ENCODE measurements at places on chromosomes 12 and 14. TPM values are rescaled to one million over a fixed set of nuclear protein-coding genes. Genes with fewer than 3 reads are reported as not detected.

DNA sequence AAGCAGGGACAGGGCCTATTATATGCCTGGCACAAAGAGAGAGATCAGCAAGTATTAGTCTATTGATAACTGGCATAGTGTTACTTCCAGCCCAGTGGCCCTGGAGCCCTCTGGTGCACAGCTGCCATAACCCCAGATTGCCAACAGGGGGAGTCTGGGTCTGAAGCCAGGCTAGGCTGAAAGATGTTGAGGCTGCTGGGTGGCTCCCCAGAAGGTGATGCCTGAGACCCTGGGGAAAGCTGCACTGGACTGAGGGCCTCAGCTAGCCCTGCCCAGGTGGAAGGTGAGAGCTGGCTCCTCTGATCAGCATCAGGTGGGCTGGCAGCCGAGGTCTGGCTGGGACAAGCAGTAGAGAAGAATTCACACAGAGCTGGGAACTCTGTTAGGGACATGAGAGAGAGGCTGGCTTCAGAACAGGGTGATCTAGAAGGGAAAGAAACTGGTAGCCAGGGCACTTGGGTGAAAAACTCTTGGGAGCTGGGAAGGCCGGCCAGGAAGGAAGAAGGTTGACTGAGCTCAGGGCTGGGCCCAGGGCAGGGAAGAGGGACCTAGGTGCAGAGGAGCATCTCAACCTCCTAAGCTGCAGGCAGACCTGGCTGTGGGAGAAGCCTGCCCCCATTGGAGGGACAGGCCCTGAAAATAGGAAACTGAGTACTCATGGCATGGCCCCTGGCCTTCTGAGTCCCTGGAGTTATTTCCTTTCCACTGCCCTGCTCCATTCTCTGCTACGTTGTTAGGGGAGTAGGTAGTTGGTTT lies 3.9 kb downstream of the GZMH start:
- DNase-seq: peak; percentile 52
- peak overlapping the region; percentile 1 for H3K4me3 ChIP-seq
- H3K27ac ChIP-seq: peak overlapping the region; percentile 89

DNA sequence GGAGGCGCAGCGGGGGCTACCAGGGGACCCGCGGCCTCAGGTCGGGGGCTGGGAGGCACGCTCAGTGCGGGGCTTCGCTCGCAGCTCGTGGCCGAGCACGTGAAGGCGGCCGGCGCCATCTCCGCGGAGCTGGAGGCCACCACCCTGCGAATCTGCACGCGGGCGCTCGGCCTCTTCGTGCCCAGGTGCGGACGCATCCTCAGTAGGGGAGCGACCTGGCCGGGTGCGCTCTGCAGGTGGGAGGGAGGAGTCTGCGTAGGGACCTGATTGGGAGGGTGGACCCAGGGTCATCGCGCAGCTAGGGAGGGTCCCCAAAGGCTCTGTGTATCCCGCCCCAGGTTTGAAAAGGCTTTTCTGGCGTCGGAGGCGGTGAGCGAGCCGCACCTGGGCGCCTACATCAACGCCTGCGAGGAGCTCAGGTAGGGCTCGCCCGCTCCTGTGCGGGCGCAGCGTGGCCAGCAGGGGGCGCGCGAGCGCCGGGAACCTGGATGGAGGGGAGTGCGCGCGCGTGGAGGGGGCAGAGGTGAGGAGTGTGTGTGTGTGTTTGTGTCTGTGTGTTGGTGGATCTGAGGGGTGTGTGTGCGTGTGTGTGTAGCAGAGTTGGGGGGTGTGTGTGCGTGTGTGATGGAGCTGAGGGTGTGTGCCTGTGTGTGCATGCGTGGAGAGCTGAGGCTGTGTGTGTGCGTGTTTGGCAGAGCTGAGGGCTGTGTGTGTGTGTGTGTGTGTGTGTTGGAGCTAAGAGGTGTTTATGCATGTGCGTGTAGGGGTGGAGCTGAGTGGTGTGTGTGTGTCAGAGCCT lies 10.3 kb downstream of the EXOC3L4 start:
- peak; percentile 67 for DNase-seq
- peaks cover 16% of the 10 kb centered on the region for H3K4me1 ChIP-seq
- H3K4me3 ChIP-seq: peak overlapping the region; percentile 39
- peaks cover 18% of the 10 kb centered on the region for H3K27me3 ChIP-seq
- H3K36me3 ChIP-seq: no peaks in the 10 kb centered on the region

- H3K4me1 ChIP-seq: peaks cover 11% of the 10 kb centered on the region
- no peak overlapping the region for H3K27ac ChIP-seq
- H3K27me3 ChIP-seq: no peaks in the 10 kb centered on the region
- DNase-seq: no peak
- H3K4me3 ChIP-seq: peak overlapping the region; percentile 69
- no peaks in the 10 kb centered on the region for H3K36me3 ChIP-seq
Measured at GRCh38 chr12:65742018-65743010, 82.0 kb upstream of the HMGA2 start.

- H3K36me3 ChIP-seq: no peaks in the 10 kb centered on the region
- H3K27ac ChIP-seq: no peak overlapping the region
- no peak for DNase-seq
- no peaks in the 10 kb centered on the region for H3K4me1 ChIP-seq
Measured at GRCh38 chr12:99746538-99746937, 99.0 kb downstream of the GARIN6 start.

DNA sequence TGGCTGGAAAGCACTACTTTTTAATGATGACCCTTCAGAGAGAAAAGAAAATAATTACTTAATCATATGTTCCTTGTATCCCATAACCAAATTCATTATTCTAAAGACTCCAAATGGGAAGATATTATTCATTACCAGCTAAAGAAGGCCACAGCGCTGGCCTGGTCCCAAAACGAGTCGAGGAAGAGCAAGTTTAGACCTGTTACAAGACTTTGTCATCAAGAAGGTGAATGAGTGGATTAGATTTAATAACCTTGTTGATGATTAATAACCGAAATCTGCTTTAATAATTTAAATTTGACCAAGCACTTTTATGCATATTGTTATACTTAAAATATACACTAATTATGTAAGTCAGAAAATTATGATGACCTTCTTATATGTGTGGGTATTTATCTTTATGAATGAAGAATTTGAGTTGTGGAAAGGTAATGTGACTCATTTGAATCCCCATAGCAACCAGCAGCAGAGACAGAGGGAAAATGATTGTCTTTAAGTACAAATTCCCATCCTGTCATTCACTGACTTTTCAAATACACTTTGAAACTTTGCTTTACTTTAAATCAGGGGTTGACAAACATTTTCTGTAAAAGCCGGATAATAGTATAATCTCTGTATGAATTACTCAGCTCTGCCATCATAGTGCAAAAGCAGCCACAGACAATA lies 200.3 kb upstream of the NPAS3 start:
- H3K27ac ChIP-seq: no peak overlapping the region
- no peaks in the 10 kb centered on the region for H3K27me3 ChIP-seq
- H3K36me3 ChIP-seq: no peaks in the 10 kb centered on the region
- no peaks in the 10 kb centered on the region for H3K4me1 ChIP-seq

DNA sequence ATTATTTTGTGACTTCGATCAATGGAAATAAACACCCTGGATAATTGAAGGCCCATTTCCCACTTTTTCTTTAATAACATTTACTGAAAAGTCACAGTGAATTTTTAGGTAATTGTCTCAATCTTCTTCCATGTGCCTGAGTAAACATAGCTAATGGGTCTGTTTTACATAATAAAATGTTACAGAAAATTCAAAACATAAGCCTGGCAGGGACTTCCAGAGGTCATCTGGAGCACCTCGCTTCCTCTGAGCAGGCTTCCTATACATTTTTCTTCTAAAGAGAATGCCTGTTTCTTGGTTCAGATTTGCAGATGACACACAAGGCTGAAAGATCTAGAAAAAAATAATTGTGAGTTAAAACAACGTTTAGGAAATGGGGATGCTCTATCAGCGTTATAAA lies 183.8 kb upstream of the PDE3A start:
- no peak for DNase-seq
- no peak overlapping the region for H3K27ac ChIP-seq
- no peaks in the 10 kb centered on the region for H3K36me3 ChIP-seq
- H3K4me1 ChIP-seq: no peaks in the 10 kb centered on the region
- no peak overlapping the region for H3K4me3 ChIP-seq

- no peak overlapping the region for H3K27ac ChIP-seq
- H3K4me1 ChIP-seq: no peaks in the 10 kb centered on the region
- H3K4me3 ChIP-seq: no peak overlapping the region
- DNase-seq: peak; percentile 29
- peaks cover 28% of the 10 kb centered on the region for H3K27me3 ChIP-seq
Measured at GRCh38 chr12:67193704-67194103, 75.5 kb upstream of the CAND1 start.

- no peak overlapping the region for H3K27ac ChIP-seq
- H3K4me1 ChIP-seq: peaks cover 27% of the 10 kb centered on the region
- DNase-seq: no peak
- no peaks in the 10 kb centered on the region for H3K27me3 ChIP-seq
Measured at GRCh38 chr14:20418501-20418909, 5.2 kb upstream of the TEP1 start.

DNA sequence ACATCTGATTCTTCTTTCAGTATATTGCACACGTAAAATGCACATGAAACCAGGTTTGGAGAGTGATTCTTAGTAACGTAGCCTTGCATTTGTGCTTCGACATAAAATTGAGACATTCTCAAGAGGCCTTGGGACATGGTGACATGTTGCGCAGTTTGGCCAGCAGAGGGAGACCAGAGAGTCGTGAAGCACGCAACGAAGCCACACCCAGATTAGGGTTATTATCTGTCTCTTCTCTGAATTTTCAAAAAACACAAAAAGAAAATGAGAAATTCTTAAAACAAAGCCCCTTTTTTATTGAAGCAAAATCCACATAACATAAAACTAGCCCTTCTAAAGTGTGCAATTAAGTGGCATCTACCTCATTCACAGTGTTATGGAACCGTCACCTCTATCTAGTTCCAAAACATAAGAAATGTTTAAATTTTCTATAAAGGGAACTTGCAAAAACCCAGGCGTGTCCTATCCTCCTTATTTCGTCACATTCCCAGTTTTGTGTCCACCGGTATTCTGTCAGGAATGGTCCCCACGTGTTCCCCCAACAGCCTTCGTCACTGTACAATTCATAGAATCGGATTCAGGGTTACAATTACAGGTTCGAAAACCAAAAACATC lies 108.8 kb upstream of the ATF7IP start:
- no peaks in the 10 kb centered on the region for H3K27me3 ChIP-seq
- H3K27ac ChIP-seq: peak overlapping the region; percentile 98
- H3K36me3 ChIP-seq: no peaks in the 10 kb centered on the region
- peaks cover 23% of the 10 kb centered on the region for H3K4me1 ChIP-seq

GRCh38 chr14:38469156-38469555 lies 213.3 kb upstream of the CLEC14A start:
- no peaks in the 10 kb centered on the region for H3K27me3 ChIP-seq
- H3K4me1 ChIP-seq: no peaks in the 10 kb centered on the region
- no peak overlapping the region for H3K27ac ChIP-seq
- no peak overlapping the region for H3K4me3 ChIP-seq
- DNase-seq: no peak

DNA sequence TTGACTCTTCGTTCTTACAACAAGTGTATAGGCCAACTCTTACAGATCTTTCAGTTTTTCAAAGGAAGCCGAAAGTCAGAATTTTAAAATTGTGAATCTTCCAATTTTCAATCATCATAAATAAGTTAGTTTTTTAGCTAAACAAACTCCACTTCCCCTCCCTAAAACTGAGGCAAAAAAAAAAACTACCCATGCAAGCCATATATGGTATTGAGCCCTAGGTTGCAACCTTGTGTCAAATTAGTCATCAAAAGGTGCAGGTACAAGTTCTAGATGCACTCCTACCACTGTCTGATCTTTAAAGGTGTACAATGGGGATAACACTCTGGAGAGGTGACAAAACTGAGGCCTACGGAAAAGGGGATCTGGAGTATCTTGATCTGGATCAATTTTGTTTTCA lies 97.9 kb downstream of the PAWR start:
- H3K4me1 ChIP-seq: no peaks in the 10 kb centered on the region
- H3K27me3 ChIP-seq: no peaks in the 10 kb centered on the region
- DNase-seq: no peak
- no peak overlapping the region for H3K27ac ChIP-seq
- H3K4me3 ChIP-seq: no peak overlapping the region

DNA sequence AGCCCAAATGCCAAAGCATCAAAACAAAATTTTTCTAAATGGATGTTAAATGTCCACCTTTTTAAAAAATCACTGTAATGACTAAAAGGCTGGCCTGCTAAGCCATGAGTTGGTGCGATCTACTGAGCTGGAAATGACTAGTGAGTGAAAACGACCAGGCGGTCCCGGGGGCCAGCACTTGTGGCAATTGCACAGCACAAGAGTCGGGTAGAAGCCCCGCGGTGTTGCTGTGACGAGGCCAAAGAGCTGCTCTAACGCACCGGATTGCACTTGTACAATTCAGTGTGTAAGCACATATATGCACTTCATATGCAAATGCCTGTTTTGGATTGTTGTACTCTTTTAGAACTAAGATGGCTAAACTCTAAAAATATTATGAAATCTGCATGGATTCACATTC lies 64.1 kb upstream of the DYNC1H1 start:
- no peaks in the 10 kb centered on the region for H3K27me3 ChIP-seq
- H3K27ac ChIP-seq: no peak overlapping the region
- no peak for DNase-seq
- peaks cover 35% of the 10 kb centered on the region for H3K36me3 ChIP-seq
- H3K4me1 ChIP-seq: no peaks in the 10 kb centered on the region
- H3K4me3 ChIP-seq: no peak overlapping the region

DNA sequence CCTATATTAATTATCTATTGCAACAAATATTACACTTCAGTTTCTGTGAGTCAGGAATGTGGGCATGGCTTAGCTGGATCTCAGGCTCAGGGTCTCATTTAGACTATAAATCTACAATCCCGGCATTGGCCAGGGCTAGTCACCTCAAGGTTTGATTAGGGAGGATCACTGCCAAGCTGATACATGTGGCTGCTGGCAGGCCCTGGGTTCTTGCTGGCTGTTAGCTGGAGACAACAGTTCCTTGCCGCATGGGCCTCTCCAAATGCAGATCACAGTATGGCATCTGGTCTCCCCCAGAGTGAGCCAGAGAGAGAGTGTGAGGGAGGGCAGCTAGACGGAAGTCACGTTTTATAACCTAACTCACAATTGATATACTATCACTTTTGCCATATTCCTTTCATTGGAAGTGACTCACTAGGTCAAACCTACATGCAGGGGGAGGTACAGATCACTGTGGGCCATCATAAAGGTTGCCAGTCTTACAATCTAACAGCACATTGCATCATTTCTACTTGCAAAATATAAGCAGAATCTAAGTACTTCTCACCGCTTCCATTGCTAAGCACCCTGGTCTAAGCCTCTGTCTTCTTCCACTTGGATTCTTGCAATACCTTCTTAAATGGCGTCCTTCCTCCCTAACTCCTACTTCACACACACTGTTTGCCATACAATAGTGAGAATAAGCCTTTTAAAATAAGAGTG lies 174.0 kb upstream of the ARHGAP5 start:
- H3K27me3 ChIP-seq: no peaks in the 10 kb centered on the region
- DNase-seq: no peak
- H3K36me3 ChIP-seq: no peaks in the 10 kb centered on the region

COL2A1 gene
- total RNA-seq: 0.52 TPM

METTL1 gene
- 14.6 TPM for total RNA-seq

HOXC5 gene
- not detected for total RNA-seq

MMP17 gene
- total RNA-seq: 1.5 TPM

POTEM gene
- not detected for total RNA-seq

TMEM119 gene
- total RNA-seq: 0.77 TPM

PZP gene
- total RNA-seq: not detected

TOGARAM1 gene
- 18.3 TPM for total RNA-seq

CCDC197 gene
- not detected for total RNA-seq

ARMH4 gene
- total RNA-seq: not detected

ST8SIA1 gene
- total RNA-seq: 1.7 TPM
